SIG-M5 (cell line): ENCODE measurements at places on chromosomes 11 and 22.

GRCh38 chr22:43734370-43735150 is 77.5 kb downstream of the EFCAB6 start:
- DNase-seq, result no peak

DNA sequence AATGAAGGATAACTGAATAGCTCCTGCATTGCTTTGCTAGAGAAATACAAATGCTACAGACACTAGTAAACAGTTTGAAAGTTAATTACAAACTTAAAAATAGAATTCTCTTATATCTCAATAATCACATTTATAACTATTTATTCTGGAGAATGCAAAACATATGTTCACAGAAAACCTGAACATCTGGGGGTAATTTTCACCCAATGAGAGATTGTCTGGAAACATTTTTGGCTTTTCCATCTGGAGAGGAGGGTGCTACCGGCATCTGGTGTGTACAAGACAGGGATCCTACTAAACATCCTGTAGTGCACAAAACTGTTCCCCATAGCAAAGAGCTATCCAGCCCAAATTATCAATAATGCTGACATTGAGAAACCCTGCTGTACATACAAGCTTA is 378.4 kb upstream of the CHORDC1 start:
- DNase-seq, result no peak

DNA sequence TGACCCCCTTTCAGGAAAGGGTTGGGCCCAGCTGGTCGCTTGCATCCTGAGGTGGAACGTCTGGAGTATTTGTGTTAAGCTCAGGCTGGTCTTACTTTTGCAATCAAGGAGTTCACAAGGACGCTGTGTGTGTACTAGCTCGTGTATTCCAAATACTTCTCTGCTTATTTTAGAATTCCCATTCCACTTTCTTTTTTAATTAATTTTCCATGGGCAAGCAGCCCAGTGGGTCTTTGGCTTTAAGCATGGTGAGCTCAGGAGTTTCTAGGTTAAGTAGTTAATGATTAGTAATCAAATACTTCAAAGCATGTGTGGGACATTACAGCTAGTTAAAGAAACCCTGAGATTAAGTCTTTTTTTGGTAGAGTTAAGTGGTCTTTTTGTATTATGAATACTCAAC is 68.6 kb downstream of the CSNK2A3 start:
- no peak for DNase-seq

- DNase-seq, result no peak
Observed at GRCh38 chr11:16408619-16409018, 52.3 kb upstream of the SOX6 start.

DNA sequence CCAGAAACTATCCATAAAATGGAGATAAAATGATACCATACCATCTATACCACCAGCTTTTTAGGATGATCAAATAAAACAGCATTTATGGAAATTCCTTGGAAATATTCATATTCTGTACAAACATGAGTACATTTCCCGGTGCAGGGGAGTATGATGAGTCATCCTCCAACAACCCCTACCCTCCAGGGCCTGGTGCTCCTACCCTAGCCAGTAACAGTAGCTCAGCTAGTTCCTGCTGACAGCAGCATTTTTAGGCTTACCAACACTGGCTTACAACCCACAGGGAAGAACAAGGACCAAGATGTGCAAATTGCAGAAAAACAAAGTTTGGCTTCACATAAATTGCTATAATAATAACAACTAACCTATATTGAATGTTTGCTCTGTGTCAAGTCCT is 406.2 kb upstream of the CADM1 start:
- no peak for DNase-seq

DNA sequence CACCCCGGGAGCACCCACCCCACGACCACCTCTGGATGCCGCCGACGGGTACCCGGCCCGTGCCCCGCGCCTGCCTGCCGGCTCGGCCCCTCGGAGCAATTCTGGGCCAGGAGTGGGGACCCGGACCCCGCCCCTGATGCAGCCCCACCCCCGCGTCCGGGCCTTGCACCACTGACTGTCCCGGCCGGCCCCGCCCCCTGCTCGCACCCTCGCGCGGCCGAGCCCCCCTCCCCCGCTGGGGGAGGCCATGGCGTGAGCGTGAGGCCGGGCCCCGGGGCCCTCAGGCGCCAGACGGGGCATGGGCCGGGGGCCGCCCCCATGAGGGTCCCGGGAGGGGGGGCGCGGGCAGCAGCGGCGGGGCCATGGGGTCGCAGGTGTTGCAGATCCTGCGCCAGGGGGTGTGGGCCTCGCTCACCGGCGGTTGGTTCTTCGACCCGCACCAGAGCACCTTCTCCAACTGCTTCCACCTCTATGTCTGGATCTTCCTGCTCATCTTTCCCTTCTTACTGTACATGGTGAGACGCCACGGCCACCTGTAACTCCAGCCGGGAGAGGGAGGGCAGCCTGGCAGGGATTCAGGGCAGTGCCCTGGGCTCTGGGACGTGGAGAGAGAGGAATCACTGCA is 486 bp downstream of the PCNX3 start:
- no peak for DNase-seq

GRCh38 chr11:29019960-29020683 is 911.9 kb downstream of the METTL15 start:
- DNase-seq, result no peak

DNA sequence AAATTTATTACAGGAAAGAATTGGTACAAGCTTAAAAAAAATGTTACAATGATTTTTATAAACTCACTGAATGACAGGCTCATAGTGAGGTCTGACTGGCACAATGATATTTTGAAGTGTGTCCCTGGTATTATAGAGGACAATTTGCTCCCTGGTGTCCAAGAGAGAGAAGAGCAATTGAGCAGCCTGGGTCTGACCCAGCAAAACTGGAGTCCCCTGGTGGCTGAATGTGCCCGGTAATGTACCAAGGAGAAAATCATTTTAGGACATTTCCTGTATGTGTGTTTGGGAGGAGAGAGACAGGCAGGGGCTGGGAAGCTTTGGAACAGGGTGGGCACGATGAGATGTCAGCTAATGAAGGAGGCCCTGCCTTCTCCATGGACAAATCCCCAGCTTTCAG is 125.3 kb downstream of the APOL5 start:
- no peak for DNase-seq

GRCh38 chr11:94199136-94200130 is 70.8 kb downstream of the PANX1 start:
- no peak for DNase-seq

GRCh38 chr11:79179087-79179486 is 261.7 kb downstream of the TENM4 start:
- no peak for DNase-seq

GRCh38 chr11:8315954-8316353 is 52.3 kb upstream of the LMO1 start:
- DNase-seq, result no peak

DNA sequence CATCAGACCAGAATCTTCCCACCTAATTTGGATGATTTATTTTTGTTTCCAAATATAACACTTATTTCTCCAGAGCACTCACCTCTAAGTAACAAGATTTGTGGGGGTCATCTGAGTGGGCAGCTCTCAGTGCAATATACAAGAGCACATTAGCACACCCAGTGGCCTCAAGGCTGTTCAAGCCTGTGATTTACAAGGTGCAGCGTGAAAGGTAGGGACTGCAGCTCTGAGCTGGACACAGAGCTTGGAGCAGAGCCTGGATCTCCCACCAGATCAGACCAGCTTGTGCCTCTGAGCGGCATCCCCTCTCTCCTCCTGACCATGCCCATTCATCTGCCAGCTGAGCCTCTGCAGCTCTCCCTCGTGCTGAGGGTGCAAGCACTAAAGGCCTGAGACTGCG is 323.3 kb upstream of the ZC3H12C start:
- DNase-seq, result no peak

- no peak for DNase-seq
Observed at GRCh38 chr22:19727310-19728150, 4.2 kb downstream of the GP1BB start.

GRCh38 chr11:30489076-30489475 is 97.1 kb downstream of the MPPED2 start:
- DNase-seq, result no peak

- no peak for DNase-seq
Observed at GRCh38 chr11:32374261-32374711, 61.1 kb downstream of the WT1 start.

GRCh38 chr11:46370253-46370652 is 11.2 kb upstream of the MDK start:
- no peak for DNase-seq

DNA sequence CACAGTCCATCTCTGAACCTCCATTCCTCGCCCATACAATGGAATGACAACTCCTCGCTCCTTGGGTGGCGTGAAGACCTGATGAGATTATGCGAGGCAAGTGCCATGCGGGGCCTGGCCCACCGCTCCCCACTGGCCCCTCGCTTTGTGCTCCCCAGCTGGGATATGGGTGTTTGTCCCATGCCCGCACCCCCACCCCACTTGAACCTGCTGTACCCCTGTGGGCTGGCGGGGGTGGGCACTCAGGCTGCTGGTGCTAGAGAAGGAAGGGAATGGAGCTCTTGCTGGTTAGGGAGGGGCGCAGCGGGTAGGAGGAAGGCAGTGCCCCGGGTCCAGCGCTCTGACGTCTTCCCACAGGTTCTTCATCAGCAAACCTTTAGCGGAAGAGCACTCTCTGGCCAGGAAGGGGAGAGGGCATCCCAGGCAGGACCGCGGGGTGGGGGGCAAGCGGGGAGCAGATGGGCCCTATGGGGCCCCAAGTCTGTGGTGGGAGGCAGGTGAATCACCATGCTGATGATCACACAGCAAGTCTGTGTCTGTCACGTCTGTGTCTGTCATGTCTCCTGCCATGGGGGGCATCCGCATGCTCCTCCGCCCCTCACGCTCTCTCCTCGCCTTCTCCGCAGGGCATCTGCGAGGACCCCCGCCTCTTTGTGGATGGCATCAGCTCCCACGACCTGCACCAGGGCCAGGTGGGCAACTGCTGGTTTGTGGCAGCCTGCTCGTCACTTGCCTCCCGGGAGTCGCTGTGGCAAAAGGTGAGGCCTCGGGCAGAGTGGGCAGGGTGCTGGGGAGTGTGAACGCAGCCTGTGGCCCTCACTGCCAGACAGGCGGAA is 9.4 kb upstream of the OMP start:
- no peak for DNase-seq

GRCh38 chr11:36377759-36378564 is 81.9 kb downstream of the PRR5L start:
- DNase-seq, result no peak

GRCh38 chr11:100638648-100639047 is 48.4 kb upstream of the ARHGAP42 start:
- DNase-seq, result no peak

GRCh38 chr11:118311518-118311917 is 7.0 kb downstream of the CD3E start:
- no peak for DNase-seq

DNA sequence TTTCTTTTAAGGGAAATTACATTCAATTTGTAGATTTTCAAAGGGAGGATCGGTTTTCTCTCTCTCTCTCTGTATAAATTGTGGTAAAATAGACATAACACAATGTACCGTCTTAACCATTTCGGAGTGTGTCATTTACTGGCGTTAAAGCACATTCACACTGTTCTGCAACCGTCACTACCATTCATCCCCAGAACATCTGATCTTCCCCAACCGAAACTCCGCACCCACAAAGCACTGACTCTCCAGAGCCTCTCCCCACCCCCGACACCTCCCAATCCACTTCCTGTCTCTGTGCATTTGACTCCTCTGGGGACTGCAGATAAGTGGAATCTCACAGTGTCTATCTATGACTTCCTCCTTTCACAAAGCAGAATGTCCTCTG is 15.9 kb upstream of the GRAMD4 start:
- peak; percentile 89 for DNase-seq

GRCh38 chr22:20438678-20439492 is 1.3 kb upstream of the SCARF2 start:
- no peak for DNase-seq

DNA sequence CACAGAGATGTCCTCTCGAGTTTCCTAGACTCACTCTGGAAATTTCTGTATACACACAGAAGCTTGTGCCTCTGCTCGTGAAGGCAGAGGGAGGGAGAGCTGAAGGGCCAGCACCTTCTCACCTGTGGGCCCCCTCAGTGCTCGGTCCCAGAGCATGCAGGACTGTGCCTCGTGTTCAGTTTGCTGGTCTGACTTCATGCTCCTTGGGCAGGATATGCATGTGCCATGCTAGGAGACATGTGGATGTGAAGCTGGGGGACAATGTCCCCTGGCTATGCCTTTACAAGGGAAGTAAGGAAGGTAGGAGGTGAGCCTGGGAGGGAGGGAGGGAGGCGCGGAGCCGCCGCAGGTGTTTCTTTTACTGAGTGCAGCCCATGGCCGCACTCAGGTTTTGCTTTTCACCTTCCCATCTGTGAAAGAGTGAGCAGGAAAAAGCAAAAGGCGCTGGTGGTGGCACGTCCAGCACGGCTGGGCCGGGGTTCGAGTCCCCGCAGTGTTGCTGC is 22.6 kb downstream of the NEAT1 start:
- DNase-seq, result no peak

GRCh38 chr11:36469063-36469462 is 41.0 kb downstream of the TRAF6 start:
- DNase-seq, result no peak

DNA sequence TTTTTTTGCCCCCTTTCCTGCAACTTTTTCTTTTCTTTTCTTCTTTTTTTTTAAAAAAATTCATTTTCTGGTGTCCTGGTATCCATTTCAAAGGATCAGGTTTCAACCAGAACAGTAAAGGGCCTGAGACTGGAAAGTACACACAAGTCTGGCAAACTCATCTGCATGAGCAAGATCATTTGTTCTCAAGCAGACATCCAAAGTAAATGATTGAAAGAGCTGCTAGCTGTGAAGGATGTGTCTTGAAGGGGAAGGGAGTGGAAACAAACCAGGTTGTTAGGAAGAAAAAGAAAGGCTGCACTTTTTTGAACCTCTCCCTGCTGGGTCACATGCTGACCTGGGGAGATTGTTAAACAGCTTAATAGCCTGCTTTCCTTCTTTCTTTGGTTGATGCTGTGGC is 5.3 kb downstream of the YAP1 start:
- DNase-seq, result no peak

- DNase-seq, result no peak
Observed at GRCh38 chr11:102120437-102120973, 10.3 kb downstream of the YAP1 start.

- no peak for DNase-seq
Observed at GRCh38 chr11:122731500-122731913, 76.0 kb downstream of the UBASH3B start.

DNA sequence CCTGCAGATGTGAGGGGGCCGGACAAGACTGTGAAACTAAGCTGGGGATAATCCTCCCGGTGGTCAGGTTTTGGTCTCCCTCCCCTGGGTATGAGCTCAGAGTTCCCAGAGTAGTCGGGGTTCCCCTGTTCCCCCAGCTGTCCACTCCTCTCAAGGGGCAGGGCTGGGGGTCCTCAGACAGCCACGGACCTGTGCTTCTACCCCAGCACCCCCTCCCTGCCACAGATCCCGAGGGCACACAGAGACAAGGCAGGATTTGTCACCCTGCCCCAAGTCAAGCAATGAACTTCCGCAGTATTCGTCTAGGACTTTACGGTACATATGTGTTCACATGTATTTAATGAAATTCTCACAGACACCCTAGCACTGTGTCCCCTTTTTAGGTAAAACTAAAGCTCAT is 45.2 kb downstream of the APOL1 start:
- DNase-seq, result no peak

- DNase-seq, result no peak
Observed at GRCh38 chr22:46977656-46978343, 215.3 kb downstream of the TBC1D22A start.

- no peak for DNase-seq
Observed at GRCh38 chr22:20061481-20061861, 18.6 kb upstream of the DGCR8 start.
